ENCODE measurements at places on chromosomes 7 and 10.

DNA sequence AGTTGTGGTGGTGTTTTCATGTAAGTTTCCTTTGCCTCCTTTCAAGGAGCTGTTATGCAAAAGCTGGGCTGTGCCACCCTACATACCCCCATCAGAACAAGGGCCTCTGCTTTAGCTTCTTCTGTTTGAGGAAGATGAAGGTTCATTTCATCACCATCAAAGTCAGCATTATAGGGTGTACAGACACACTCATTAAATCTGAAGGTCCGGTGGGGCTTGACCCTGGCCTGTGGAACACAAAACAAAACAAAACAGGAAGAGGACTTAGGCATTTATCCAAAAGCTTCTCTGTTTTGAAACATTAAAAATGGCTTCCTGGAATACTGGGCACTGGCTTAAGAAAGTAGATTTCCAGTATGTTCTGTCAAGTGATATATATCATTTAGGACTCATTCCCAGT is 15.8 kb downstream of the POLR3A start:
- no peak for DNase-seq

DNA sequence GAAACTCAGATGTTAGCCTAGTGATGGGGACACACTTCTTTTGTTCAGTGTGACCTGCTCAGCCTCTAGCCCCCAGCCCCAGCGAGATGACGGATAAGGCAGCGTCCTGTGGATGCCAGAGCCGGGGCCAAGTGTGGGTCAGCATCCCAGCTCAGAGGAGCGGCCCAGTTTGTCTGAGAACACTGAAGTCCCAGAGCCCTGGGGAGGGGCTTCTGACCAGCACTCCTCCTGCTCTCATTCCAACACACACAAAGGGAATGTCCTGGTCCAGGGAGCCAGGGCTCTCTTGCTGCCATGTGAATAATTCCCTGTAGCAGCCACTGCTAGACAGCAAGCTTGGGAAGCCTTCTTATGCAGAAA is 4.5 kb upstream of the ATP6V0E2 start:
- DNase-seq = no peak

DNA sequence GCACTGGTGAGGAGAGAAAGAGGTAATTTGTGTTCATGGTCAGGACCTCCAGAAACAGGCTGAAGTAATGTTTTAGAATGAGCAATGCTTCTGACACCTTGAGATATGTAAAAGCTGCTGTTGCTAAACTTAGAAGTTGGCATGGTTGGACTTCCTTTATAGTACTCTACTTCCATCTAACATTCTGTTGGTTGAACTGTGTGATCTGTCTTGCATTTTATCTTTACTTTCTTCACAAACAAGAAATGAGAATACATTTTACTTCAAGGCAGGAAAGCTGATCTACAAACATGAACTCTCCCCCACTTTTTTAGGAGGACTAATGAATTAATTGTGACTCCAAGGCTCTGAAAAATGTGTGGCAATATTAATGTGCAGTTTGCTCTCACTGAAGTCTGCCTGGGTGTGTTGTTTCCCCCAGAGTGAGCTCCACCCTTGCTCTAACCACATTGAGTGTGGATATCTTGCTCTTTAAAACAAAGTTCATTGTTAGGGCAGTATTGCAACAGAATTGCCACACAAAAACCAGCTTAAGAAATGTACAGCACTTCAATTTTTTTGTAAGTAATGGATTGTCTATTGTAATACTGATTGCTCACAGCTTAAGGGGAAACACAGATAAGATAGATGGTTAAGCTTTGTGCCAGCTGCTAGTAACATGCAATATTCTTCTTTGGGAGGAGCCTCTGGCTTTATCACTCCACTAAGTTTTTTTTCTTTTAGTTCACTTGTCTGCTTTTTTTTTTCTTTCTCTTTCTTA is 69.0 kb downstream of the ADD3 start:
- no peak for DNase-seq

DNA sequence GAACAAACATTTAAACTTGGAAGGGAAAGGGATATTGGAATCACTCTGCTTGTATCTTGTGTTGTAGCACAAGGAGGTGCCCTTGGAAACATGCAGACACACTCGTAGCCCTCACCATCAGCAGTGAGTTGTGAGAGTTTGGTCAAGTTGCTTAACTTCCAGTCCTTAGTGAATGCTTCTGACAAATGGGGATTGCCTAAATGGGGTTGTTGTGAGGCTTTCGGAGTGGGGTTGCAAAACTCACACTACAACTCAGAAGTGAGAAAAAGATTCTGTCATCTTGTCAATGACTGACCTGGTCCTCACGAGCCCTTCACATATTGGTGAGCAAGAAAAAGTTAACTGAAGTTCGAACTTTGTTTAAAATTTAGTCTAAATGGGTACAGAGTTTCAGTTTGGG is 29.0 kb upstream of the GSDME start:
- DNase-seq = no peak

Measured in SK-N-DZ (cell line).